Adrenal gland (tissue), 19 donors: ENCODE measurements at places on chromosomes 2 and 18.

GRCh38 chr2:203734276-203734983 is 28.0 kb downstream of the CD28 start:
- no peak for DNase-seq

DNA sequence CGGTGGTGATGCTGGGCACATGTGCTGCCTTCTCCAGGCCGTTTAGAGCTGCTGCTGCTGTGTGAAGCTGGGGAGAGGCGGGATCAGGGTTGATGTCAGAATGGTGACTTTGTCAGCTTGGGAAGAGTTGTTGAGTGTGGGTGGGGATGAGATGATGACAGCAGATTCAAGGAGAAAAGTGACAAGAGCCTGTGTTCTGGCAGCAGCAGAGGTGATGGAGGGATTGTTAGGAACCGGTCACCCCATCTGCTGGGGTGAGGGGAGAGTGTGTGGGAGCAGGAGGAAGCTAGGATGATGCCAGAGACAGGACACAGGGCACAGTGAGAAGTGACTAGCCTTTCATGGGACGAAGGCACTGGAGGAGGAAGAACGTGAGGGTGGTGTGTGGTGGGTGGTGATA is 345.5 kb downstream of the RNF144A start:
- no peak for DNase-seq

DNA sequence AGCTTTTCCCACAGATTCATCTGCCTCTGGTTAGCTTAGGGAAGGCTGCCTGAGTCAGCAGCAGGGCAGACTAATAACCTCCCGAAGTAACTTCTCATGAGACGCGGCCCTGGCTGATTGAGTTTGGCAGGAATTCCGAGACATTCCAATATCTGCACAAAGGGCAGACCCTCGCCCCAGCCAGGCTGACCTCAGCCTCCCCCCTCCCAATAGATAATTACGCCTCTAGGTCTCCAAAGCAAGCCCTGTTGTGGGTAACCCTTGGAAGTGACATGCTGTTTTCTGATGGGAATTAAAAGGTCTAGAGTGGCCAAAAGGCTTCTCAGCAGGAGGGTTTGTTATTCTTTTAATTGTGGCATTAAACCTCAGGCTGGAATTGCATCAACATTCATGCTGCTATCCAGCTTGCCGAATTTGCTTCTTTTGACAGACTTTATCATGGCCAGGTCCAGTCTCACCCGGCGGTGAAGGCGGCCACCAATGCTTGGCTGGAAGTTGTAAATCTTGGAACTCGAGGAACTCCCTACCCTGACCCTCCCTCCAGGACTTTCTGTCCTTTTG is 98.0 kb upstream of the SLC14A2 start:
- DNase-seq: peak; percentile 55

- peak; percentile 46 for DNase-seq
Measured at GRCh38 chr2:236871500-236872001, 214.1 kb upstream of the COPS8 start.

- DNase-seq: no peak
Measured at GRCh38 chr2:212905640-212906201, 245.7 kb downstream of the IKZF2 start.

DNA sequence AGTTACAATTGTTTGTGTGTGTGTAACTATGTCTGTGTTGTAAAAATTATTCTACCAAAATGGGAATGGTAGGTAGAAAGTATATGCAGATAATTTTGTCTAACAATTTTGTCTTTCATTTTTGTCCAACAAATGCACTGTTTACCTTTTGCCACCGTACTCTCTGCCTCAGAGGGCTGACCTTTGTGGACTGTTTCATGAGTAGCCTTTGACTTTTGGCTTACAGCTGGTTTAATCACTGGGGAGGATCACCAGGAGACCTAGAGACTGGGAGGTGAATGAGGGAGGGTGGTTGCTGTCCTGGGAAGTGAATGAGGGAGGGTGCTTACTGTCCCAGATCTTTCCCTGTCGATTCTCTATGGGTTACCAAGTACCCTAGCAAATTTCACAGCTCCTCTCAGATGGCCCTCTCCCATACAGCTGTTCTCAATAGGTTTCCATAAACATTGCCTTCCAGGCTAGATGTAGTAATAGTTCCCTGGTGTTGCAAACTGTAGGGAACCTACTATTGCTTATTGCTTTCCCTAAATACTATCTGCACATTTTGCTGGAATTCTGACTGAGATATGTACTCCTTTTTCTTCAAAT is 26.5 kb upstream of the CXXC1 start:
- DNase-seq: no peak

- DNase-seq: no peak
Measured at GRCh38 chr18:43590182-43590903, 313.1 kb upstream of the SYT4 start.

DNA sequence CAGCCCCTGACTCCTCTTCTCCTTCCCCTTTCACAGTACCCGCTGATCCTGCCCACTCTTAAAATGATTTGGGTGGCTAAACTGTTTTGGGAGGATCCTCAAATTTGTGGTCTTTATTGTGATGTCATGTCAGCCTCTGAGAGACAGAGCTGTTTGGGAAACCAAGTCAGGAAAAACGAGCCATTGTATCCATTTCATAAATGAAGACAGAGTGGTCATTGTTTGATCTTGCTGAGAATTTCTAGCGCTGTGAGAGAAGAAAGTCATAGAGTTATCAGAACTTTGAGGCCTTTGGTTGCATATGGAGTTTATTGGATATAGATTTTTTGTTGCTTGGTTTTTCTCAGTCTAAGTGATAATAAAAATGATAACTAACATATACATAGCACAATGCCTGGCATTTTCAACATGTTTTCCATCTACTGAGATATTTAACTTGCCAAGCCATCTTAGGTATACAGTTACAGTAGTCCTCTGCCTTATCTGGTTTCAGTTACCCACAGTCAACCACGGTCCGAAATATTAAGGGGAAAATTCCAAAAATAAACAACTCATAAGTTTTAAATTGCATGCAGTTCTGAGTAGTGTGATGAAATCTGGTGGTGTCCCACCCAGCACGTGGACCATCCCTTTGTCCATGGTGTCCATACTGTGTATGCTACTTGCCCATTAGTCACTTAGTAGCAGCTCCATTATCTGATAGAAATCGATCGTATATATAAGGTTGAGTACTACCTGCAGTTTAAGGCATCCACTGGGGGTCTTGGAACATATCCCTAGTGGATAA is 105.0 kb upstream of the RASGRP3 start:
- no peak for DNase-seq

DNA sequence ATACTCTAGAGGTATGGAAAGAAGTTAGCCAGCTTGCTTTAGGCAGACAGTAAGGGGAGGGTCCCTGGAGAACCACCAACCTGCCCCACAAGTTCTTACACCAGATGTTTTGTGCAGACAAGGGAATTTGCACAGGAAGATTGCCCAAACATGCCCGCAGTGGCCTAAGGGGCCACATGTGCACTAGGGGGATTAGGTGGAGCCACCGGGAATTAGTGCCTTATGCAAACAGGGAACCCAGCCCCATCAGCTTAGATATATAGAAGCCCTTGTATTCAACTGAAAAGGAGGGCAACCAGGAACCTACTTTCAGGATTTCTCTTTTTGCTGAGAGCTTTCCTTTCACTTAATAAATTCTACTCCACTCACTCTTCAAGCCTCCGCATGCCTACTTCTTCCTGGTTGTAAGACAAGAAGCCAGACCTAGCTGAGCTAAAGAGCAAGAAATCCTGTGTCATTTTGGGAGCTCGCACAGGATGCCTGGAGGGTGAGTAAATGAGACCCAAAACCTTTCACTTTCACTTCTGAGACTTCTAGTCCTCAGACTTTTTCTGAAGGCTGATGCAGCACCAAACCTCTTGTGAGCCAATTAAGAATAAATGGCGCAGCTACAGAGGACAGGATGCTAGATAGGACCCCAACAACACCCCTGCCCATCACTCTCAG is 146.3 kb downstream of the GCA start:
- DNase-seq: no peak

DNA sequence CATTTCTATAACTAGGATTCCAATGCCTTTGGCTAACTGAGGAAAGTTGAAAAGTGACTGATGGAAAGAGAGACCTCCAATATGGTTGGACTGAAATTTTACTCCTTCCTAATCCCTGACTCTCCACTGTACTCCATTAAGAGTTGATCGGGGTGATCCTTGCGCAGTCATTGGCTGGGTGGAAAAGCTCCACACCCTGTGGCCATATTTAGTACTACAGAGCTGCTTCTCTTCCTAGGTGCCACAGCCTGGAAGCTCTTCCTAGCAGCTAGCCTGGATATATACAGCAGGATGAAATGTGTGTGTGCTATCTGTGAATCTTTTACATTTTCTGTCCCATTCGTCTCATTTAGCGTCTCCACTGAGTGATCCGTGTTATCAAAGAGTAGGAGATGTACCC is 71.2 kb downstream of the MEP1B start:
- DNase-seq: no peak

GRCh38 chr2:14480906-14481305 is 151.6 kb upstream of the LRATD1 start:
- no peak for DNase-seq

DNA sequence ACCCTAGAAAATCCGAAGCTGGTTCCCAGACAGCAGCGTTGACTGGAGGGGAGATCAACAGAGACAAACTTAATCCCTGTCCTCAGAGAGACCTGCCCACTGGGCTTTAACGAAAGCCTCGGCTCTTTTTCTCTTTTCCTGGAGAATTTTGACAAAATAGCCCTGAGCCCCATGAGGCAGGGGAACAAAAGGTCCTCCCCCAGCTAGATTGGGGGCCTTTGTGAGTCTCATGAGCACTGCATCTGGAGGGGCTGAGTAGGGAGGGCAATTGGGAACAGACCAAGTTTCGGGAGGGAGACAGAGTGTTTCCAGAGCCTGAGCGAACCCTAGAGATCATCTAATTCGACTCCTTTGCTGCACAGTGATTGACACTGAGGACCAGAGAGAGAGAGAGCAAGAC is 123.9 kb upstream of the HAAO start:
- no peak for DNase-seq
